ENCODE measurements at places on chromosomes 2 and 18.

GRCh38 chr2:236587861-236588815, 18.5 kb downstream of the ACKR3 start:
- DNase-seq, result no peak

- no peak for DNase-seq
Observed at GRCh38 chr18:45085916-45086624, 405.4 kb downstream of the SETBP1 start.

GRCh38 chr2:213185147-213185822, 33.9 kb upstream of the IKZF2 start:
- no peak for DNase-seq

DNA sequence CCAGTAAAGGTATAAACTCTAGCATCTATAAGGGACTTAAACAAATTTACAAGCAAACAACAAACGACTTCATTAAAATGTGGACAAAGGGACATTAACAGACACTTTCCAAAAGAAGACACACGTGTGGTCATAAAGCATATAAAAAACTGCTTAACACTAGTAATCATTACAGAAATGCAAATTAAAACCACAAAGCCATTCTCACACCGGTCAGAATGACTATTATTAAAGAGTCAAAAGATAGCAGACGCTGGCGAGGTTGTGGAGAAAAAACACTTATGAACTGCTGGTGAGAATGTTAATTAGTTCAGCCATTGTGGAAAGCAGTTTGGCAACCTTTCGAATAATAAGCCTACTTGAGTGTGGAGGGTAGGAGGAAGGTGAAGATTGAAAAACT, 217.1 kb upstream of the DLGAP1 start:
- no peak for DNase-seq

- no peak for DNase-seq
Observed at GRCh38 chr2:58756336-58756735, 515.2 kb upstream of the FANCL start.

- DNase-seq, result no peak
Observed at GRCh38 chr2:112310906-112311305, 35.5 kb downstream of the ZC3H6 start.

Data from stimulated activated CD4-positive, alpha-beta T cell treated with anti-CD3 and anti-CD28 coated beads, Interleukin-4, amount 100 ng/mL, for 4 hours (primary cell).